Inflammatory macrophage (primary cell): ENCODE measurements at places on chromosomes 7 and 10.

GRCh38 chr10:112376396-112376790 is 2.5 kb downstream of the ACSL5 start:
- DNase-seq, result peak; percentile 11

DNA sequence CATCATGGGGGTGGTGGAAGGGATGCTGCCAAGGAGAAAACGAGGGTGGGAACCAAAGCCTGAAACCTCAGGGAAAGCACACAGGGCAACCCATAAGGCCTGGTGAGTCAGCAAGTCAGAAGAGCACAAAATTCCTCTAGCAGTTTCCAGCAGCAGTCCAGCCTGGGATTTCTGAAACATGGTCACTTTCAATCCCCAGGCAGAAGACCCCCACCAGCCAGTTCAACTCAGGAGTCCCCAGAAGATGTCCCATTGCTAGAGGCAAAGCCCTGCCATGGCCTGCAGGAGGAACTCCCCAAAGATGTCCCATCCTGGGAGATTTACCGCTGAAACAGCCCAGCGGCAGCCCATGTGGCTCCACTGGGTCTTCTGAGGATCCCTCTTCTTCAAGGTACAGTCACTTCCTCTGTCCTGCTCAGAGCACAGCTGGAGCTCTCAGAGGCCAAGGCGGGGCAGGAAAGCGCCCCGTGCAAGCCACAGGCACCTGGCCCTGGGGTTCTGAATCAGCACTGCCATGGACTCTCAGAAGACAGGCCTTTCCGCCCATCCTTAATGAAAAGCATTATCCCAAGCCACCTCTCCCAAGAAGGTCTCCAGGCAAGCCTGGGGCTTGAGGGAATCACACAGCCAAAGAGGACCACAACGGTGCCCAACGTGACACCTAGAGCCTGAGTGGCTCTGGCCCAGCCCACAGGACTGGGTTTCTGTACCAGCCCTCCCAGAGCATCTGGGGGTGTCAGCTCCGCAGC is 196.9 kb downstream of the GRID1 start:
- DNase-seq, result no peak

DNA sequence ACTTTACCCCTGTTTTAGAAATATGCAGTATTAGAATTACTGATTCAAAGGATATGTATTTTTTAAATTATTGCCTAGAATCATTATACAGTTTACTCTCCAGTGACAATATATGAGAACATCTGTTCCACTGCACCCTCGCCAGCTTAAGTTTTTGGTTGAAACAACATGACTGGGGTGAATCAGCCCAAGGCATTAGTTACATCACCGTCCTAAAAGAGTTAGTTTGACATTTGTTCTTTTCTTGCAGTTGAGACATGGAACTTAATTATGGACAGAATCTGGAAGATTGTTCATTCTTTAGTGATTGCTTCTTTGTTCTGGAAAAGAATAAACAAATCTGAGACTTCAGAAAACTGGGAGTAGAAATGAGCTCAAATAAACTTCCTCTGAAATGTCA is 167.3 kb upstream of the DKK1 start:
- DNase-seq, result no peak

- peak; percentile 65 for DNase-seq
Observed at GRCh38 chr10:73886085-73886529, 11.8 kb upstream of the CAMK2G start.

GRCh38 chr7:142308326-142308725 is 50.5 kb upstream of the PRSS58 start:
- no peak for DNase-seq

GRCh38 chr7:20010877-20011276 is 206.3 kb downstream of the MACC1 start:
- DNase-seq, result no peak

DNA sequence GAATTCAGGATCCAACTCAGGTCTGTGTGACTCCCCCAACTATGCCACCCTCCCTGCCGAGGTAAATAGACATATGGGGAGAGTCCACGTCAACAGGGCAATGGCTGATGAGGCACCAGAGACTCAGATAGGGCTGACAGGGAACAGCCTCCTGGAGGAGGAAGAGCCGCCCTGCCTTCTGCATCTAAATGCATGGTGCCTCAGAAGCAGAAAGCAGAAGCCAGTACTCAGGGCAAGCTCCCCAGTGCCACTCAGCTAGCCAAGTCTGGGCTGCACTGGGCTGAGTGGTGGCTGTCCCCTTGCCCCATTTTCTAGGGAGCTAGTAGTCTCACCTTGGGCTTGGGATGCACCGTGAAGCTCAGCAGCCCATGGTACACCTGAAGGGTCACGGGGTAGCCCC is 11.0 kb downstream of the RRP12 start:
- peak; percentile 25 for DNase-seq

GRCh38 chr10:122245136-122245535 is 26.0 kb upstream of the BTBD16 start:
- no peak for DNase-seq

GRCh38 chr7:127287133-127287532 is 34.4 kb upstream of the GRM8 start:
- DNase-seq, result no peak

DNA sequence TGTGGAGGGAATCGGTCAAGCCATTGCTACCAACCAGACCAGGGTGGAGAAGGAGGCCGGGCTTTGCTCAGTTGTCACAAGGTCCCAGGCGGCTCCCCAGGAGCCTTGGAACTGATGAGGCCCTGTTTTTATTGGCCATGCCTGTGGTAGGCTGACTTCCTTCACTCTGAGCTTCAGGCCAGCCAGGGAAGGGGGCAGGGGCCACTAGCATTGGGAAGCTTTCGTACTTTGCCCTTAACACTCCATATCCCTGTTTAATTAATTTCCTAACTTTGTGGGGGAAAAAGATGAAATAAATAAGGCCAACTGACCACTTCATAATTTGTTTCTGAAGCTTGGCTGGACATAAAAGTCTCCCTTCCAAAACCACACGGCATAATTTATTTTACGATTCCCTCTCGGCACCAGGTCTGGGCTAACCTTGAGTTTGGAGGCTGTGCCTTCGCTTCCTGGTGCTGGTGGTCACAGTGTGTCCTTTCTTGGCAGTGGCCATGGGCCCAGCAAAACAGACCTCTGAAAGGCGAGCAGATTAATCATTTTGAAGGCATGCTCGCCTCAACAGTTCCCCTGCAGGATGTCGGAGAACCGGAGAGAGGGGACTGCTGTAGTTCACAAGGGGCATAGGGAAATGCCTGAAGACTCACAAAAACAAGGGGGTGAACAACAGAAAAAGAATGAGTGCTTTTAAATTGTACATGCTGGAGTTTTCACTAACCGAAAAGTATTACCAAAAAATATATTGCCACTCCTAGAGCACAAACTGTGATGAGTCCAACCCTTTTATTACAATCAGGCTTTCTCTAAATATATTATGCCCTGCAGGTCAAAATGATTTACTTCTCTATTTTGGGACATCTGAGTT is 966.0 kb downstream of the LRMDA start:
- no peak for DNase-seq

- DNase-seq, result no peak
Observed at GRCh38 chr7:140533394-140533872, 54.1 kb upstream of the MKRN1 start.

- DNase-seq, result no peak
Observed at GRCh38 chr10:131689954-131690757, 210.7 kb upstream of the PPP2R2D start.

DNA sequence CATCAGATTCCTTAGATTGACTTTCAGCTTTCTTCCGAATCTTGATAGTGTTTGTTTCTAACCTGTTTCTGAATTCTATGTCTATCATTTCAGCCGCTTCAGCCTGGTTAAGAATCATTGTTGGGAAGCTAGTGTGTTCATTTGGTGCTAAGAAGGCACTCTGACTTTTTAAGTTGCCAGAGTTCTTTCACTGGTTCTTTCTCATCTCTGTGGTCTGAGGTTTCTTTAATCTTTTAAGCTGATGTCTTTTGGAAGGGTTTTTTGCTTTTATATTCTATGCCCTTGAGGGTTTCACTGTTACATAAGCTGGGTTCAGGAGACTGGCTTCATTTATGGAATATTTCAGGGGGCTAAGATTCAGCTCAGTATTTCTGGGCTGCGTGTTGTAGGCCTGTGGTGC is 104.5 kb upstream of the PRSS58 start:
- DNase-seq, result no peak

DNA sequence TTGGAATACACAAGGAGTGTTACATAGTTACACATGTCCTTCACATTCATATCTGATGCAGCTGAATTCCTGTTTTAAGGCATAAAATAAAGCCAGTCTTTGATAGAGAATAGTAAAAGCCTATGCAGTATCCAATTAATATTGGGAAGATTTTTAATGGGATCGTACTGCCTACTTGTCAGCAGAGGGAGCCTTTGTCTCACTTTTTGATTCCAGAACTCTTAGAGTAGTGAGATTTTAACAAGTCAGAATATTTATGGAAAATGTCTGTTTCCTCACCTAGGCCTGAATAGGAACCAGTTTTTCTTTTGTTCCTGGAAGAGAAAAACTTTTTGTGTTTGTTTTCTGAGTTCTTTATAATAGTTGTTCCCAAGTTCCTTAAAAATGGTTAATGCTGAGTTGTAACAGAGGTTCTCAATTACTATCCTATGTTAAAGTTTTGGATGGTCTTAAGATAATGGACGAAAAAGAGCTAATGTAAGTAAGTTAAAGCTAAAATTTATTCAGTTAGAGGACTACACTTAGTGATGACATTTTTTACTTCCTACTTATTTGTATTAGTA is 114.0 kb downstream of the BBS9 start:
- peak; percentile 13 for DNase-seq

DNA sequence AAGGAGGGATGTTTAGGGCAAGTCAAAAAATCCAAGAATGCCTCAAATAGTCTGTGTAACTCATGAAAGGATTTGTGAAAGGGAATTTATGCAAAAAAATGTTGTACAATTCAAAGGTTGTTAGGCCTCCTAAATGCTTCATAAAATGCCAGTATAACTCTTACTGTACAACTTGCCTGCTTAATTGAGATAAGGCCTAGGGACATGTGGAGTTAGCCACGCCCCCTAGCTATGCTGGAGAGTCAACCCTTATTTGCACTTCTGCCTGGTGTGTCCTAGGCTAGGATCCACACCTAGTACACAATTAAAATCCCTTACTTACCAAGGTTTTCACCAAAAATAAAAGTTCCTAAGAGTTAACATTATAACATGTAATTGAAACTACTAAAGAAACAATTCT is 77.2 kb downstream of the ZNF680 start:
- DNase-seq, result no peak

GRCh38 chr10:113297226-113297625 is 255.6 kb upstream of the HABP2 start:
- DNase-seq, result no peak

GRCh38 chr10:88800152-88801125 is 2.1 kb upstream of the LIPM start:
- DNase-seq, result no peak

- no peak for DNase-seq
Observed at GRCh38 chr10:91980319-91980718, 56.7 kb downstream of the BTAF1 start.
